ENCODE measurements at places on chromosomes 5 and 9.
A peak's percentile ranks its signal among the peaks of the same experiment; 100 is the strongest.

DNA sequence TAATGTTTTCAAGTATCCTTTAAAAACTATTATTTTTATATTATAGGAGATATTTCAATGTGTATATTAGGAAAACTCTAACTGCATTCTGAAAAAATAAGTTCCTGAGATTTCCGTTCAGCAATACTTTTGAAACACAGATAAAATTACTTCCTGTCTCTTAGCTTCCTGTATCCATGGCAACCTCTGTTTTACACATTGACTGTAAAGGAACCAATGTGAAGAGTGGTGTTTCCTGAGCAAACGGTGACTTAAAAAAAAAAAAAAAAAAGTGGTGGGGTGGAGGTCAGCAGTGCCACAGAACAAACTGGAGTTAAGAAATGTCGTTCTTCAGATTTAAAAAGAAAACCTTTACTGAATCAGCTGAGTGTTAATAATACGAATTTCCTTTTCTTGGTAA is at the start of gene LRRC70:
Gene LRRC70, plus strand, starts transcription at position 280 of the 400 bp plus-strand sequence. CDS start 620 bp downstream, outside the sequence.
- DNase-seq = peak; percentile 90

DNA sequence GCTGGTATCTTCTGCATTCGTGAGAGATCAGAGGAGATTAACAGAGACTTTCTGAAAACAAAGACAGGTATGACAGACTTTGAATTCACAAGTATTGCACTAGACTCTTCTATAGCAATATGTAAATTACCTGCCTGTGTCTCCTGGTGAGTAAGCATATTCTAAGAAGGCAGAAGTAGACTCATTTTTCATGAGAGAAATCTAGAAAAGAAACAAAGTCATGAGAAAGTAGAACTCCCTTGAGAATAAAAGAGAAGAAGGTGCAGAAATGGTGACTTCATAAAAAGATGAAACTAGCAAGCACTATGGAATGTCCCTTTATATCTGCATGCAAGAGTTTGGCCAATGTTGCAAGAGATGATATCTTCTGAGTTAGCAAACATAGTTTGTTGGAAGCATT is 419.8 kb downstream of the DMRT2 start:
- no peak for DNase-seq

GRCh38 chr9:79584655-79584982 is 12.9 kb downstream of the TLE4 start:
- no peak for DNase-seq

DNA sequence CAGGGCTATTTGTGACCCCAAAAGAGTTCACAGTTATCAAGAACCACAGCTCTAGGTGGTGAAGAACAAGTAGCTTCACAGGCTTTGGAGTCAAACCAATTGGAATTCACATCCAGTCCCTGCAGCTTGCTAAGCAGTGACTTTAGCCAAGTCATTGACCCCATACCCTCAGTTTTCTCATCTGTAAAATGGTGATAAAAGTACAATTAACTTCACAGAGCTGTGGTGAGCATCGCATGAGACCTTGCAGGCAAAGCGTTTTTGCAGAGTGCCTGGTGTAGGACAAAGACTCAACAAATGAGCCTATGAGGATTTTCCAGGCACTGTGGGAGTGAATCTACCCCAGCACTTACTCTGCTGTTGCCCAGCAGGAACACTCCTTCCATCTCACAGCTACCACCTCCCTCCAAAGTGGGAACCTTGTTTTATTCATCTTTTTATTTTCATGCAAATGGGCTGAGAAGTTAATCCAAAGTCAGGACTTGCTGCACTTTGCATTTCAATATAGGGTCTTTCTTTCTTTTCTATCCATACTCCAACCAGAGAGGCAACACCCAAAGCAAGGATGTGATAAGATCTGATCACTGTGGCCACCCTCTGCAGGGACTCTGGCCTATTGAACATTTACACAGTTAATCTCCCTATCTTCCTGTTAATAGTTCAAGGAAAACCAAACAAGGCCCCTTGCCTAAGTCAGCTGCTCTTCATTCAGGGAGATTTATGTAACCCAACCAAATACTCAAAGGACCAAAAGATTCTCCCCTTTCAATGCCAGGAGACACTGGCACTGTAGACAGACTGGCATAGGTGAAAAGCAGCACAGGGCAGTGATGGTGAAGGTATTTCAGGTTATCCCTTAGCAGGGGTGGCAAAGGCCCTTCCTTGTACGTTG is 41.9 kb downstream of the ABCA1 start:
- no peak for DNase-seq

DNA sequence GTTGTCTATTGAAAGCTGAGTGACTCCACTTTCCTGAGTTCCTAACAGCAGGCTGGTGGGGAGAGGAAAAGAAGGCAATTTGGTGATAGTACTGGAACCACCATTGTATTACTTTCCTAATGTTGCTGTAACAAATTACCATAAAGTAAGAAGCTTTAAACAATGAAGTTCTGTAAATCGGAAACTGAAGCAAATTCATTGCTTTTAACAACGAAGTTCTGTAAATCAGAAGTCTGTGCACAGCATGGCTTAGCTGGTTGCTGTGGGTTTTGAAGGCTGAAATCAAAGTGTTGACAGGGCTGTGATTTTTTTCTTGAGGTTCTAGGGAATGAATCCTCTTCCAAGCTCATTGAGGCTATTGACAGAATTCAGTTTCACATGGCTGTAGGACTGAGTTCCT is 72.3 kb downstream of the SLC44A1 start:
- DNase-seq = no peak

- DNase-seq = no peak
Measured at GRCh38 chr9:99264070-99264680, 42.1 kb downstream of the SEC61B start.

DNA sequence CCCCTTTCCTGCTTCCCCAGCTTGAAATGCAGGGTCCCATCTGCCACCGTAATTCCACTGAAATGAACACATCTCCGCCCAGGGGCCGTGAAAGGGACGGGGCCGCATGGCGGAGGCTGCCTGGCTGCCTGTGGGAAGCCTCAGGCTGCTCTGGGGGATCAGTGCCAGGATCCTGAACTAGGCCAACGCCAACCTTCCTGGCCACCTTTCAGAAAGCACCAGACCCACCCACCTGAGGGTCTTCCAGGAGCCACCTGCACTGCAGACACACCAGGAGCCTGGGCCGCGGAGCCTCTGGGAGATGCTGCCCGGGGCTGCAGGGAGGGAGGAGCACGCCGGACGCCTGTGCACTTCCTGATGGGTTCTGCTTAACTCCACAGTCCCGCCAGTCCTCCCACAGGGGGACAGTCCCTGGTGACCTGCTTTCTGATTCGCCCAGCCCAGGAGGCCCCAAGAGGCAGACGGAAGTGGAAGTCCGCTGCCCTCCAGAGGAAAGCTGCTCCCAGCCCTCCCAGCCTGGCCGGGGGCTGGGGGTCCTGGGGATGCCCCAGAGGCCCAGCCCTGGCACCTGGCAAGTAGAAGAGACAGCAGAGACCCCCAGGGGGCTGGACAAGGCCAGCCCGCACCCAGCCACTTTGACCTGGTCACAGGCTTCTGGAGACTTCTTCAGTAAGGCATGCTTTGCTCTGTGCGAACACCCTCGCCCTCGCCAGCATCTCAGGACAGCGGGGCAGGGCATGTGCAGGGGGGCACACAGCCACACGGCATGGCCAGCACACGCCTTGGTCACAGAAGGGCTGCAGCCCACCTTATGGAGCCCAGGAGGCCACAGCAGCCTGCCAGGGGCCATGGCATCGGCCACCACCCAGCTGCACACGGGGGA is at the start of gene CARD9:
Gene CARD9, minus strand, starts transcription at position 370 of the 883 bp plus-strand sequence. CDS start 1,591 bp downstream, outside the sequence.
- no peak for DNase-seq

DNA sequence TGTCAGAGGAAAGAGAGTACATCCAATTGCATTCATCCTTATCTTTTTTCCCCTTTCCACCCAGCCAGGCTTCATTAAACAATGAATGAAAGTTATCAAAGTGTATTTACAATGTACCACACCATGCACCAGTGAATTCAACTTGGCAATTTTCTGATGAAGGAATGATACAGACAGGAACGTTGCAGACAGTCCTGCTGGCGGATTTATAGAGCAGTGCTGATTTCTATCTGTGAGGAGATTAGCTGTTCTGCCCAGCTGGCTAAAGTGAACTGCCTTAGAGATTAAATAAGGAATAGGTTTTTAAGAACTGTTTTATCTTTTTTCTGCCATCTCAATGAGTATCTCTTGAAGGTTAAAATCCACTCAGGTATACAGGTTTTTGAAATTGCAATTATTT is 403.9 kb downstream of the CDH18 start:
- DNase-seq = no peak

GRCh38 chr9:71245651-71246050 is 124.2 kb upstream of the TRPM3 start:
- DNase-seq = no peak
